ENCODE measurements at places on chromosomes 11 and 22. TPM values are rescaled to one million over a fixed set of nuclear protein-coding genes. Genes with fewer than 3 reads are reported as not detected.

GRCh38 chr22:50371101-50371648 is 28.0 kb downstream of the PPP6R2 start:
- no peak for DNase-seq

DNA sequence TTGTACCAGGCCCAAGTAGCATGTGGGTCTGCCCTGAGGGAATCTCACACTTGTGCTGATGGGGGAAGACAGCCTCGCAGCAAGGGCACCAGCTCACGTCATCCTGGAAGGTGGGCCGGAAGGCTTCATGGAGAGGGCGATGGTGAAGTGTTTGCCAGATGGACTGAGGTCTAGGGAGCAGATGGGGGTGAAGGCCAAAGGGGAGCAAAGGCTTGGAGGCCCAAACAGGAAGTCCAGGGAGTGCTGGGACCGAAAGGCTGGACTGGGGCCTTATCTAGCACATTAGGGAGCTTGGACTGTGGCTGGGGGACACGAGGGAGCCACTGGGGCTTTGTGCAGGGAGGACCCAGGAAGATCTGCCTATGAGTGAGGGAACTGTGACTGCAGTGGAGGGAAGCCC is 1.2 kb upstream of the TNFRSF13C start:
- no peak for DNase-seq

DNA sequence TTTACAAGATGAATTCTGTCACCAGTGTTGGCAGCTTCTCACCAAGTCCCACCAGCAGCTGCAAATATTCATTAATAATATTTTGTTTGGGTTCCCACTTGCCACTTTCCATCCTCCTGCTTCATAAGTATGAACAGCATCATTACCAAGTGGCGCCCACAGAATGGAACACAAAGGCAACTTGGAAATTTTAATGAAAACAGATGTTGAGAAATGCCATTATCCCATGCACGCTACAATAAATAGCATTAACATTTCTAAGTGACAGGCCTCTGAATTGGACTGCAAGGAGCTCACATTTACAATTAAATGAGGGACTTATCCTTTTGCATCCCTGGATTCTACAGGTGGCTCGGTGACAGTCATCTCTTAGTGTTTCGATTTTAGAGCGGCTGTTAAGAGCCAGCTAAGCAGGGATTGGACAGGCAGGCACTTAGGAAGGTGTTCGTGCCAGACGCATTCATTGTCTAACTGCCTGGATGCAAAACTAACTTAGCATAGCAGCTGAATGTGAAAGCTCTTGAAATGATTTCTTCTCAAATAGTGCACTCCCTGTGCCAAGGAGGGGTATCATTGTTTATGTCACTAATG is 170.3 kb downstream of the KIRREL3 start:
- DNase-seq = no peak

The FIBP gene
- polyA plus RNA-seq = 96.8 TPM

Measured in left renal cortex interstitium (tissue), 4 donors.